ENCODE measurements at places on chromosomes 7 and 10.

- no peak for DNase-seq
- peaks cover 6% of the 10 kb centered on the region for H3K36me3 ChIP-seq
- H3K4me1 ChIP-seq = peaks cover 40% of the 10 kb centered on the region
- H3K27me3 ChIP-seq = no peaks in the 10 kb centered on the region
Observed at GRCh38 chr10:14653271-14654161, 121.2 kb downstream of the FAM107B start.

DNA sequence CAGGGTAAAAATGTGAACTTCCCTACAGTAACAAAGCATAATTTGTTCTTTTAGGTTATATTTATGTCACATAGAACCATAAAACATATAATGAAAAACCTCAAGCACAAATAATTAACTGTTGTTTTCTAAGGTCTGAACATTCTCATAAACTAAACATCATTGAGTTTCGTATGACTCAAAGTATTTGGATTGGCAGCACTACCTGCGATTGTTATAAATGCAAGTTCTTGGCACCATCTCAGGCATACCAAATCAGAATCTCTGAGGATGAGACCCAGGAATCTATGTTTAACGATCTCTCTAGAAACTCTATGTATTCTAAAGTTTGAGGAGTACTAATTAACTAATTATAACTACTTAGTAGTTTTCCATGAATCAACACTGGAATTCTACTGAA, 22.5 kb downstream of the ORC5 start:
- H3K27ac ChIP-seq = no peak overlapping the region
- DNase-seq = no peak
- peaks cover 5% of the 10 kb centered on the region for H3K4me1 ChIP-seq
- no peak overlapping the region for H3K4me3 ChIP-seq
- no peaks in the 10 kb centered on the region for H3K27me3 ChIP-seq

- H3K27ac ChIP-seq = no peak overlapping the region
- no peak for DNase-seq
- H3K4me3 ChIP-seq = no peak overlapping the region
- peaks cover 16% of the 10 kb centered on the region for H3K4me1 ChIP-seq
- H3K36me3 ChIP-seq = peaks cover 23% of the 10 kb centered on the region
Observed at GRCh38 chr7:43873300-43873699, 4.0 kb upstream of the MRPS24 start.

DNA sequence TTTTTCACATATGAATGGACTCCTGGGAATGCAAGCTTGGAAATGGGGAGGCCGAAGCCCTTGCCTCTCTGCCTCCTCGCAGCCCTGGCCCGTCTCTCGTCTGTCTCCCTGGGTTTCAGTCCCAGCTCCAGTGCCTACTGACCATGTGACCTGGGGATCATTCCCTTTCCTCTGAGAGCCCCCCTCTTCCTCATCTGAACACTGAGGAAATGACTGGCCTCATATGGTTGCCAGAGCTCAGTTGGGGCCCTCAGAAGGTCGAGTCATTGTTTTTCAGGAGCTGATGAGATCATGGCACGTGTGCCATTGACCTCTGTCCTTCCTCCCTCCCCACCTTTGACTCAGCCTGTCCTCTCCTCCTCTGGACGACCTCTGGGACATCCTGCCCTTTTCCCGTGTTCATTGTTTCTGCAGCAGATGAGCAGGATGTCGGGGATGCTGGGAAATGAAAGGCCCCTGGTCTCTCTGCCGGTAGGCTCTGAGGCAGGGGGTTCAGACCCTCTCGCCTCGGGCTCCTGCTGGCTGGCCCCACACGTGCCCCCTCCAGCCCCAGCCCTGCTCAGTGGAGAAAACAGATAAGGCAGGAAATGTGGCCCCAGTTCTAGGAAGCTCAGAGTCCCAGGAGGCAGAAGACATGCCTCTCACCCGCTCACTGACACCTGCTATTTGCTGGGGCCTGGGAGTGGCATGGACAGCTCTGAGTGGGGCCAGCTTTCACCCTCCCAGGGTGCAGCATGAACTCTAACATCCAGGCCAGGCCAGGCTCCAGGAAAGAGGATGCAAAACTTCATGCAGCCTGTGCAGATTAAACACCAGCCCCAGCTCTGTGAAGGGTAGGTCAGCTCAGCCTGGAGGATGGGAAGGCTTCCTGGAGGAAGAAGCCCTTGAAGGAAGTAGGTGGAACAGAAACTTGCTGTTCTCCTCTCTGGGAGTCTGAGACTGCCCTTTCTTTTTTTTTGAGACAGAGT, 8.3 kb upstream of the PPP1R35 start:
- H3K4me1 ChIP-seq = peaks cover 2% of the 10 kb centered on the region
- H3K36me3 ChIP-seq = peaks cover 6% of the 10 kb centered on the region
